Glomerular endothelial cell (primary cell): ENCODE measurements at places on chromosomes 12 and 14. TPM values are rescaled to one million over a fixed set of nuclear protein-coding genes. Genes with fewer than 3 reads are reported as not detected.

SOAT2 gene
- not detected in 2 replicates for total RNA-seq

CELA1 gene
- not detected in 2 replicates for total RNA-seq

ARHGDIB gene
- 272 and 438 TPM in 2 replicates for total RNA-seq

GUCY2C gene
- not detected in 2 replicates for total RNA-seq

KSR2 gene
- total RNA-seq, result 1.3 and 3.6 TPM in 2 replicates

RPS26 gene
- 956 and 971 TPM in 2 replicates for total RNA-seq

POU6F1 gene
- total RNA-seq, result 6.7 and 13.2 TPM in 2 replicates

NYNRIN gene
- total RNA-seq, result 8.5 and 19.8 TPM in 2 replicates
